ENCODE measurements at places on chromosomes 11 and 22.

DNA sequence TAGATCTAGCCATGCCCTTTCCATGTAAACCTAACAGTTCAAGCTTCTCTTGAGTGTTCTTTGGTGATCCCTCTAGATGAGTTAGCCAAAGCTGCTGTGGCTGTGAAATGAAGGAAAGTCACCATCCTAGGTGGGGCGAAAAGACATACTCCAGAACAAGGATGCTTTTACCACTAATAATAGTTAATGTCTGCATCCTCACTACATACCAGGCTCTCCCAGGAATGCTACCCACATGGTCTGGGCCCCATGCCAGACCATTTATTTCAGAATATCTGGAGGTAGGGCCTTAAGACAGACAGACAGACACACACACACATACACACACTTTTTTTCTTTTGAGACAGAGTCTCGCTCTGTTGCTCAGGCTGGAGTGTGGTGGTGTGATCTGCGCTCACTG is 14.7 kb downstream of the ABTB2 start:
- no peak for DNase-seq

GRCh38 chr11:46728659-46729040 is 9.6 kb downstream of the F2 start:
- no peak for DNase-seq

GRCh38 chr11:12232817-12233601 is 122.6 kb downstream of the MICAL2 start:
- DNase-seq = no peak

- no peak for DNase-seq
These were observed 60.9 kb downstream of the SCGB1A1 start for GRCh38 chr11:62479631-62480201.

- no peak for DNase-seq
These were observed 2.9 kb downstream of the CCDC86 start for GRCh38 chr11:60844870-60845221.

- no peak for DNase-seq
These were observed 128.5 kb downstream of the CD44 start for GRCh38 chr11:35267504-35267903.

All from OCI-M1 (cell line).